ENCODE measurements at places on chromosomes 7 and 10. TPM values are rescaled to one million over a fixed set of nuclear protein-coding genes. Genes with fewer than 3 reads are reported as not detected.

Gene CCDC7
- total RNA-seq: 19.1 TPM

Gene SPDYE11
- total RNA-seq: not detected

Gene SPDYE1
- not detected for total RNA-seq

Gene GPR37
- total RNA-seq: not detected

Gene FAM24B
- total RNA-seq: 3.3 TPM

Gene NXPH1
- not detected for total RNA-seq

Gene VPS26A
- 25.3 TPM for total RNA-seq

Gene TCAF2
- total RNA-seq: 5.9 TPM

DNA sequence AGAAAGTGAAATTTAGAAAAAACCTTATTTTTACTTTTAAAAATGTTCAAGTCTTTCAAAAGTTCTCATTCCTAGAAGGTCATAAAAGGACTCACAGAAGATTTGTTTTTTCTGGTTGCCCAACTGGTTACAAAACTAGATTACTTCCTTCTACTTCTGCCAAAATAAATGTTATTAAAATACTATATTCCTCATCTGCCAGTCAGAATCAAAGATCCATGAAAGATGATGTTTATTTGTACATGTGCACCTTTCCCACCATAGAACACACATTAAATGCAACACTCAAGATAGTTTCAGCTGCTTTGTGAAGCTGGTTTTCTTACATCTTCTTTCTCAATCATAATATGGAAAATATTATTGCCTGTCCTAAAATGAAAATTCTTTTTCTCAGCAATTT lies 465.4 kb downstream of the ETV1 start:
- no peaks in the 10 kb centered on the region for H3K36me3 ChIP-seq
- DNase-seq: no peak
- no peaks in the 10 kb centered on the region for H3K27me3 ChIP-seq
- no peak overlapping the region for H3K4me3 ChIP-seq
- no peak overlapping the region for H3K27ac ChIP-seq

GRCh38 chr10:125812128-125812750 lies 10.8 kb downstream of the UROS start:
- H3K4me3 ChIP-seq: no peak overlapping the region
- no peaks in the 10 kb centered on the region for H3K27me3 ChIP-seq
- H3K4me1 ChIP-seq: no peaks in the 10 kb centered on the region

DNA sequence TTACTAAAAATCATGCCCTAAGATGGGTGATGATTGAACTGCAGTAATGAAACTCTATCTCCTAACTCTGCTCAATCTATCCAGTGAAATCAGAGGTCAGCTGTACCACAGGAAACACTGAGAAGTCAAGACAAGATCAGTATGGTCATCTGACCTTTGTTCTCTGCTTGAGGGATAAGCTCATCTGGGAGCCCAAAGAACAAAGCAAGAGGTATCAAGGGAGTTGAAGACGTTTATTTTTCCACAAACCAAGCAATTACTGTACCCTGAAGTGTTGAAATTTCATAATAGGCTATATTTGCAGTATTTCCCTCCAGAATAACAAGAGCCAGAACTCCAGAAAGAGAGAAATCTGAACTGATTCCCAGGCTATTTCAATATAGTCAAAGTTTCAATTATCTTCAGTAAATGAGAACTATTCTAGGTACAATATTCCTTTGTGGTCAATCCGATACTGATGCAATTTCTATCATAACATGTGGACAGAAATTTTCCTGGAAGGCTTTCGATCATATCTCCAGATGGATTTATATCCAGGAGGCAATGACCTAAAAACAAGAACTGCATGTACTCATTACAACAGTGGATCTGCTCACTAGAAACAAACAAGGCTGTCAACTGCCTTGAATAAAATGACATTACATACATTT lies 345.3 kb downstream of the TNS3 start:
- DNase-seq: no peak
- no peak overlapping the region for H3K27ac ChIP-seq
- H3K4me1 ChIP-seq: peaks cover 8% of the 10 kb centered on the region
- H3K4me3 ChIP-seq: no peak overlapping the region
- no peaks in the 10 kb centered on the region for H3K36me3 ChIP-seq

GRCh38 chr7:26507108-26507987 lies 215.7 kb downstream of the SNX10 start:
- no peaks in the 10 kb centered on the region for H3K4me1 ChIP-seq
- H3K27ac ChIP-seq: no peak overlapping the region
- no peaks in the 10 kb centered on the region for H3K36me3 ChIP-seq
- DNase-seq: no peak

DNA sequence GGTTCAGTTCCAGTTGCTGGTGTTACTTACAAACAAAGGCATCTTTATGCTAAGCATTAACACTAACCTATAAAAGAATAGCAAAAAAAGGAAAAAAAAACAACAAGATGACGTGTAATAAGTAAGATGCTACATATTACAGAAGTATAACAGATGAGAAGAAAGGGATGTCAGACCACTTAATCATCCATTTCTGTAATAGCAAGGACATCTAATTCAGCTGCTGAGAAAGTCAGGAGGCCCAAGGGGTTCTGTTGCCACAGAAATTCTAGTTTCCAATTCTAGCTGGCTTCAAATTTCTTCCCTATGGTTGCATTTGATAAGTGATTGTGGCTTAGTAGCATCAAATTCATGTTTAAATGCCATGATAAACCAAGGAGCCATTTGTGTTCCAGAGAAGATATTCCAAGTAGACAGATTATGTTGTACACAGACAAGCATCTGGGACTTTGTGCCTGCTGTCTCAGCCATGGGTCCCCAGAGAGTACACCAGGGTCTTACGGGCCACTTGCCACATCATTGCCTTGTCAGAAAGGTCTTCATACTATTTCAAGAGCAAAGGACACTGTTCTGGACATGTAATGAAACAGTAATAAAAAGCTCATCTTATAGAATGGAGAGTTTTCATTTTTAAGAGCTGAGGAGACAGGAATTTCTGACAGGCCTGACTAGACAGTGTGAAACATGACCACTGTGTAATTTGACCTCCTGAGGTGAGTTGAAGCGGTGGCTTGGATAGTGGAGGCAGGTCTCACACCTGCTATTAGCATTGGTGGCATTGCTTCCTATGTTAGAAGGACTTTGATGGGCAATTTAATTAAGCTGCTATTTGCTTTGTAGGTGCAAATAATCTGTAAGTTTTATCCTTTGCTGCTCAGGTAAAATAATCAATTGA lies 4.2 kb upstream of the ASB4 start:
- no peaks in the 10 kb centered on the region for H3K36me3 ChIP-seq
- no peak overlapping the region for H3K4me3 ChIP-seq
- no peaks in the 10 kb centered on the region for H3K4me1 ChIP-seq
- H3K27ac ChIP-seq: no peak overlapping the region
- no peak for DNase-seq

DNA sequence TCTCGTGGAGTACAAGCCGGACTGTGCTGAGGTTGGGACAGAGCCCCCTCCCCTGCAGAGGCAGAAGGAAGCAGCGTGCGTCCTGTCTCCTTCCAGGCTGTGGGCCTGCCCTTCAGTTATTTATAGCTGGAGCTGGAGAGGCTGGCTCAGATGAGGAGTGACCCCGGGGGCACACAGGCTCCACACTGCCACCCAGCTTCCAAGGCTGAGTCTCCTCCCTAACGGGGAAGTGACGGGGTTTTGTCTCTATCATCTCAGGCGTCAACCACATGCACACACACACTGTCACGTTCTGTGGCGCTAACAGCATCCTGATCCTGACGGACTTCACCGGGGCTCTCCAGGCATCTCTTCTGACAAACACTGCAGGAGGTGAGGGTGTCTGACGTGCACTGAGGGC lies 25.4 kb downstream of the AMZ1 start:
- no peaks in the 10 kb centered on the region for H3K4me1 ChIP-seq
- H3K27me3 ChIP-seq: no peaks in the 10 kb centered on the region
- H3K4me3 ChIP-seq: no peak overlapping the region
- H3K27ac ChIP-seq: no peak overlapping the region
- no peak for DNase-seq

DNA sequence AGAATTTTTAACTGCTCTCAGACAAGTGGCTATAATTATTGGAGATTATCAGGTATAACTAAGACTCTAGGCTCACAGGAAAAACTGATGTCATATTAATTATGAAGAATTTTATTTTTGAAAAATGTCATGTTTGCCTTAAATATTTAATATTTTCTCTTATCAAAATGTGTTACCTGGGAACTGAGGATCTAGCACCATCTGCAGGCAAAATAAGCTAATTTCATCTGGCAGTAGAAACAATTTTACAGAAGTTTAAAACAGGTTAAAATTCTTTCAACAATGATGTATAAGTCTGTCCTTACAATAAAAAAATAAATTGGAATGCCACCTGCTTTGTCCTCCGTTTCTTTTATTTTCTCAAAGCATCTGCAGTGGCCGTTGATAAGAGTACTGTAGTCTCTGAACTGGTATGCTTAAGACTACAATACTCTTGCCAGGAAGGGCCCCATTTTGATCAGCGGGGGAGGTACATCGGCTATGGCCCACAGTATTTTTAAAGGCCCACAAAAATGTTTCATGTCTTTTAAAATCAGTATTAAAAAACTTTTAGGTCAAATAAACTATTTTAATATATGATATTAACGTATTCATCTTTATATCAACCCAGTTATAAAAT lies 81.3 kb downstream of the VWDE start:
- no peaks in the 10 kb centered on the region for H3K4me1 ChIP-seq
- no peaks in the 10 kb centered on the region for H3K27me3 ChIP-seq
- H3K4me3 ChIP-seq: no peak overlapping the region
- peak; percentile 36 for DNase-seq
- H3K36me3 ChIP-seq: no peaks in the 10 kb centered on the region
- no peak overlapping the region for H3K27ac ChIP-seq

DNA sequence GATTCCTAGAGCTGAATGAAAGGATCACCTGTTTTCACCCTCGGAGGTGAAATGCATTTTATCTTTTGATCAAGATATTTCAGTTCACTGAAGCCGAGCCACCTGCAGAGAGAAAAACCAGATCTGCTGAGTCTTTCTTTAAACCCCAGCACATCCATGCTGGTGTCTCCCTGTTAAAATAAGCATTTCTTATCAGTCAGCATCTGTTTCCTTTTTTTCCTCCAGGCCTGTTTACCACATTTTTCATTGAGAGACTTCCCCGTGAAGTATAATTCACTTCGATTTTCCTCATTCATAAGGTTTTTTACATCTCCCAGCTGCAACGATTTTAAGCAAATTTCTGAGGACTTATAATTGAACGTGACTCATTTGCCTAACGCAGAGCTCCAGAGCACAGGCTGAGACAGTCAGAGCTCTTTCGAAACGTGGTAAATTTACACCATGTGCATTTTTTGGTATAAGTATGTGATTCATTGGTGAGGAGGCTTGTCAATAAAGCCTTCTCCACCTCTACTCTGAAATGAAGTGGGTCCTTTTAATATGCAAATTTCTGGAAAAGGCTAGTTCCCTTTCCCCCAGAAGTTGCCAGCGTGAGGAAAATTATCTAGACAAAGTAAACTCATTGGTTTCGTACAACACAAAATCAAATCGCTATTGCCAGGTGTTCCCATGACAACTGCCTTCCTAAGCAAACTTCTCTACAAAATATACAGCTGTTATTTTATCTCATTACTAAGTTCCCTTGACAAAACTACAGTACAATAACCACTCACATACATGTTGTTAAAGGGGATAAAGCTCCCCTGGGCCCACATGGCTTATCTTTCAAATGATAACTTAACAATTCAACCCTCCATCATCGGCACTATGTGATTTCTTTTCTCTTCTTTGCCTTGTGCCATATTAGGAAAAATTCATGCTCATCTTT lies 374.8 kb upstream of the AKR1E2 start:
- no peaks in the 10 kb centered on the region for H3K27me3 ChIP-seq
- H3K27ac ChIP-seq: peak overlapping the region; percentile 68
- no peaks in the 10 kb centered on the region for H3K36me3 ChIP-seq
- H3K4me3 ChIP-seq: peak overlapping the region; percentile 61

- no peak overlapping the region for H3K27ac ChIP-seq
- H3K27me3 ChIP-seq: peaks cover 11% of the 10 kb centered on the region
- no peaks in the 10 kb centered on the region for H3K4me1 ChIP-seq
- H3K36me3 ChIP-seq: no peaks in the 10 kb centered on the region
Observed at GRCh38 chr10:123974406-123974805, 82.8 kb upstream of the CPXM2 start.

- peak overlapping the region; percentile 94 for H3K27ac ChIP-seq
- H3K27me3 ChIP-seq: no peaks in the 10 kb centered on the region
- peak overlapping the region; percentile 93 for H3K4me3 ChIP-seq
Observed at GRCh38 chr7:151060416-151061212, 1.2 kb downstream of the SLC4A2 start.

- H3K27ac ChIP-seq: no peak overlapping the region
- H3K4me3 ChIP-seq: peak overlapping the region; percentile 75
- 0 out of 2 replicates have a peak, but pooled peaks cover under 1% of the 10 kb centered on the region for H3K27me3 ChIP-seq
- no peak for DNase-seq
- H3K4me1 ChIP-seq: no peaks in the 10 kb centered on the region
Observed at GRCh38 chr7:22082553-22082885, 136.8 kb upstream of the CDCA7L start.

DNA sequence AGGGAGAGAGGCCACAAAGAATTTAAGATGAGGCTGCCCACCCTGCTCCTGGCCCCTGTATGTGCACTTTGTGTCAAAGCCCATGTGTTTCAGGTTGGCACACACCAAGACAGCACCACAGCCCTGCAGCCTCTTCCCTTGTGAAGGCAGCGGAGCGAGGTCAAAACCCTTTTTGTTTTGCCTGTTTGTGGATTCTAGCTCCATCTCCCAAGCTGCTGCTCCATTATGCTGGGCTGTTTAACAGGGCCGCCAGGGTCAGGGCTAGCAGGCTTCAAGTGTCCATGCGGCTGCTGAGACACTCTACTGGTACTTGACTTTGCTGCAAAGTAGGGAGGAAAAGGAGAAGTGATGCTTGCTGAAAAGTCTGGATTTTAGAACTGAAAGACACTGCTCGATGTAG lies 142.3 kb upstream of the EFCAB10 start:
- no peaks in the 10 kb centered on the region for H3K4me1 ChIP-seq
- no peak overlapping the region for H3K4me3 ChIP-seq
- DNase-seq: no peak

- H3K27ac ChIP-seq: no peak overlapping the region
- H3K4me1 ChIP-seq: peaks cover 6% of the 10 kb centered on the region
- no peak for DNase-seq
- H3K36me3 ChIP-seq: peaks cover 12% of the 10 kb centered on the region
- no peak overlapping the region for H3K4me3 ChIP-seq
Observed at GRCh38 chr7:92674379-92674778, 84.2 kb upstream of the FAM133B start.
